SK-MEL-5 (cell line): ENCODE measurements at places on chromosomes 13 and 19. TPM values are rescaled to one million over a fixed set of nuclear protein-coding genes. Genes with fewer than 3 reads are reported as not detected.

- DNase-seq, result no peak
These were observed 62.6 kb upstream of the USP29 start for GRCh38 chr19:57057036-57057686.

GRCh38 chr13:42803563-42804204, 22.3 kb downstream of the FAM216B start:
- DNase-seq, result no peak

DNA sequence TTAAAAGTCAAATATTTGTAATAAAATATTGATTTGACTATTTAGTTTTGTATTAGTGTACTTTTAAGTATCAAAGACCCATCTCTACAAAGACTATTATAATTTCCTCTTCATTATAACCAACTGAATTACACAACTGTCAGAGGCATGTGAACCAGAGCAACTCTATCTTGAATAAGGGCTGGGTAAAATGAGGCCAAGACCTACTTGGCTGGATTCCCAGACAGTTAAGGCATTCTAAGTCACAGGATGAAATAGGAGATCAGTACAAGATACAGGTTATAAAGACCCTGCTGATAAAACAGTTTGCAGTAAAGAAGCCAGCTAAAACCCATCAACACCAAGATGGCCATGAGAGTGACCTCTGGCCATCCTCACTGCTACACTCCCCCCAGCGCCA, 36.2 kb upstream of the ATP12A start:
- peak; percentile 31 for DNase-seq

Gene AMER2
- total RNA-seq, result 0.13 TPM in 1 of 2 replicates, not detected in the other
